Lower lobe of right lung (tissue), 2 donors: ENCODE measurements at places on chromosomes 4 and X. TPM values are rescaled to one million over a fixed set of nuclear protein-coding genes. Genes with fewer than 3 reads are reported as not detected.
A peak's percentile ranks its signal among the peaks of the same experiment; 100 is the strongest.

GRCh38 chr4:121669163-121669550 lies 27.6 kb downstream of the ANXA5 start:
- no peak for DNase-seq
- H3K4me3 ChIP-seq: no peak overlapping the region
- peaks cover 79% of the 10 kb centered on the region for H3K36me3 ChIP-seq
- H3K27me3 ChIP-seq: no peaks in the 10 kb centered on the region

DNA sequence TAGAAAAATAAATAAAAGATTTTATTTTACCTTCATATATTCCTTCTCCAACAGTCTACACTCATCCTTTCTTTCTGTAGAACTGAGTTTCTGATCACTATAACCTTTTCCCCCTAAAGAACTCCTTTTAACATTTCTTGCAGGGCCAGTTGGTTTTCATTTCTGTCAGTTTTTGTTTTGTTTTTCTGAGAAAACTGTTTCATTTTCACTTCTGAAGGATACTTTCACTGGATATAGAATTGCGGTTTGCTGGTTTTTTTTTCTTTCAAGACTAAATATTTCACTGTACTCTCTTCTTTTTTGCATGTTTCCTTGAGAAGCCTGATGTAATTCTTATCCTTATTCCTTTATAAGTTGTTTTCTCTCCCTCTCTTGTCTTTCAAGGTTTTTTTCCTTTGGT lies 90.4 kb upstream of the EOLA2 start:
- H3K4me1 ChIP-seq: no peaks in the 10 kb centered on the region
- no peak for DNase-seq
- no peak overlapping the region for H3K4me3 ChIP-seq

DNA sequence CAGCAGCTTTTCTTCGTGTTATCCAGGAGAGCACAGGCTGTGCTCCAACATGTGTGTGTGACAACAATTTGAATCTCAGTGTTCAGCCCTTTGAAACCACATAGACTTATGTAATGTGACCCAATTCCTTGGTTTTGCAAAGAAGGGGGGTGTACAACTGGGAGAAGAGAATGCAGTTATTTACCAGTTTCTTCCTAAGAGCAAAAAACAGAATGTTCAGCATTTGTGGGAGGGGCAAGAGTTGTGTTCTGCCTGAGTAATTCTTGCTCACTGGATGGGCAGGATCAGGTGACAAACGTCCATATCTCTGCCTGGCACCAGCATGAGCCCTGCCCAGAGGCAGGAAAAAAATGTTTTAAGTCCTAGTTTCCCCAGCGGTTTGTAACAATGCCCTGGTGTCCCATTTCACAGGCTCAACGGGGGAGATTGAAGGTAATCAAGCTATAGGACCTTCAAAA lies 72.0 kb downstream of the PRPS1 start:
- peak overlapping the region; percentile 72 for H3K27ac ChIP-seq
- H3K27me3 ChIP-seq: no peaks in the 10 kb centered on the region
- no peak for DNase-seq
- no peaks in the 10 kb centered on the region for H3K36me3 ChIP-seq

GRCh38 chr4:14592950-14593349 lies 409.3 kb upstream of the CPEB2 start:
- H3K4me1 ChIP-seq: no peaks in the 10 kb centered on the region
- no peak for DNase-seq
- no peak overlapping the region for H3K4me3 ChIP-seq
- no peaks in the 10 kb centered on the region for H3K36me3 ChIP-seq

The BMPR1B gene
- total RNA-seq: 6.0 TPM

- no peak for DNase-seq
- no peaks in the 10 kb centered on the region for H3K36me3 ChIP-seq
- H3K27me3 ChIP-seq: no peaks in the 10 kb centered on the region
- no peak overlapping the region for H3K27ac ChIP-seq
- H3K4me1 ChIP-seq: peaks cover 8% of the 10 kb centered on the region
Measured at GRCh38 chr4:39987485-39987884, 9.8 kb upstream of the PDS5A start.

The TCEAL7 gene
- total RNA-seq: 3.2 TPM

- no peak overlapping the region for H3K4me3 ChIP-seq
- H3K27ac ChIP-seq: no peak overlapping the region
- H3K27me3 ChIP-seq: no peaks in the 10 kb centered on the region
- H3K4me1 ChIP-seq: peaks cover 12% of the 10 kb centered on the region
- no peaks in the 10 kb centered on the region for H3K36me3 ChIP-seq
Measured at GRCh38 chr4:54941994-54942552, 183.3 kb downstream of the KDR start.

DNA sequence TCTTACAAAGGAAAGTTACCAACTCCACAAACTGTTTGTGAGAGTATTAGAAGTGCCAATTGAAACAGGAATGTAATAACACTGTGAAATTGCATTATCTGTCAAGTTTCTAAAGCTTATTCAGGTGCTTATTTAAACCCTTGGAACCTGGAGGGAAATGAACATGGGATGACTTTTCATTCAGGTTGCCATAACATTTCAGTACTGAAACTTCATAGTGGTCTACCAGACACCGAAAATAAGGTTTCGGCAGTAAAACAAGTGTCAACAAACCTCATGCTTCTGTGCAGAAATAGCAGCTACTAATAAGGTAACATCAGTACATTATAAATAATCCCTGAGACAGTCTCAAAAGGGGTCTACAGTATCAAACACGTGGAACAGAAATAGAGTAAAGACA lies 890.7 kb upstream of the INTU start:
- H3K27me3 ChIP-seq: no peaks in the 10 kb centered on the region
- DNase-seq: no peak
- no peak overlapping the region for H3K4me3 ChIP-seq
- no peak overlapping the region for H3K27ac ChIP-seq

GRCh38 chrX:40573763-40574162 lies 7.0 kb upstream of the ATP6AP2 start:
- no peaks in the 10 kb centered on the region for H3K27me3 ChIP-seq
- H3K4me3 ChIP-seq: no peak overlapping the region
- H3K36me3 ChIP-seq: no peaks in the 10 kb centered on the region
- DNase-seq: no peak
- H3K27ac ChIP-seq: no peak overlapping the region

GRCh38 chrX:23854122-23854521 lies 53.6 kb downstream of the APOO start:
- no peaks in the 10 kb centered on the region for H3K4me1 ChIP-seq
- DNase-seq: no peak
- no peaks in the 10 kb centered on the region for H3K27me3 ChIP-seq

DNA sequence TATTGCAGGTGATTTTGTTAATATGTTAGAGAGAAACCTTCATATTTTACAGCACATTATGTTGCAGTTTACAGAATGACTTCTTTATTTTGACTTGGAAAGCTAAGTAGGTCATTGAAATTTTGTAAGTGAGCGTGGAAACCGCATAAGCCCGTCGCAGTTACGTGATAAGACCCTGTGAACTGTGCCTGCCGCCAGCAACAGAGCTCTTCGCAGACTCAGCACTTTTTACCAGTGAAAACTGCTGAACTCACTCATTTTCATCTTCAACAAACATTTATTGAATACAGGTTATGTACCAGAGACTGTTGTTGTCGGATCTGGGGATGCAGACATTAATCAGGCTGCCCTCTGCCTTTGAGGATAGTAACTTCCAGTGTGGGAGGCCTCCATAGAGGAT lies 355.7 kb downstream of the HS3ST1 start:
- H3K27me3 ChIP-seq: no peaks in the 10 kb centered on the region
- no peak for DNase-seq
- no peak overlapping the region for H3K4me3 ChIP-seq
- no peaks in the 10 kb centered on the region for H3K4me1 ChIP-seq
- no peaks in the 10 kb centered on the region for H3K36me3 ChIP-seq

DNA sequence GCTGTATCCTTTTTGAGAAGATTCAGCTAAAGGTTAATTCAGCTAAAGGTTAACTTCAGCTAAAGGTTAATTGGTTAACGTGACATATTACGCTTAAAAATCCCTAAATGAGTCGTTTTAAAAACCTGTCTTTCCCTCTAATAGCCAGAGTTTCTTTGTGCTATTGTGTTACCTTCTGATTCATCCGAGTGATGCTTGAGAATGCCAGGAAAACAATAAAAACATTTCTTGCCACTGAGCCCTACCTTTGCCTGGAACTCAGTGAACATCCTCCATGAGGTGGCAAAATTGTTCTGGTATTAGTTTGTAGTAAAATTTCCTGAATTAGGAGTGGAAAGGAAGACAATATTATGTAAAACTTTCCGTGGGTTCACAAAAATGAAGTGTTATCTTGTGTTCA lies 13.7 kb upstream of the TMPRSS11E start:
- H3K27ac ChIP-seq: no peak overlapping the region
- H3K36me3 ChIP-seq: no peaks in the 10 kb centered on the region
- no peaks in the 10 kb centered on the region for H3K27me3 ChIP-seq
- no peaks in the 10 kb centered on the region for H3K4me1 ChIP-seq
- DNase-seq: no peak
- no peak overlapping the region for H3K4me3 ChIP-seq

The XAGE1A gene
- total RNA-seq: not detected

The VCX gene
- not detected for total RNA-seq

The ADH1A gene
- total RNA-seq: 3.0 TPM

DNA sequence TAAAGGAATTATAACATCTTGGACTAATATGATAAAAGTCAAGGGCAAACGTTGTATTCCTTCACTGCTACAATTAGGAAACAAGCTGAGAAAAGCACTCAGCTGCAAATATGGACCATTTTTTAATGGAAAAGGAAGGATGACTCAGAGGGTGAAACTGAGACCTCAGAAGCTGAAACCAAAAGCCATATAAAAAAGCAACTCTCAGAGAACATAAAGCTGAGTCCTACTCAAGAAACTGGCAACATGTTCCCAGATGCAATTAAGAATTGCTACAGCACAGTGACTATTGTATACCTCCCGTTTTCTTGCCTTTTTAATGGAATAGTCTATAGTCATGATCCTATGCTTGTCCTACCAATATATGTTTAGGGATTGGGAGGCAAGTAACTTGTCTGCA lies 1106.4 kb upstream of the INTU start:
- DNase-seq: no peak
- no peak overlapping the region for H3K4me3 ChIP-seq
- H3K36me3 ChIP-seq: no peaks in the 10 kb centered on the region
- no peaks in the 10 kb centered on the region for H3K4me1 ChIP-seq
- no peak overlapping the region for H3K27ac ChIP-seq
- H3K27me3 ChIP-seq: no peaks in the 10 kb centered on the region

The SLC35A2 gene
- 21.3 TPM for total RNA-seq

DNA sequence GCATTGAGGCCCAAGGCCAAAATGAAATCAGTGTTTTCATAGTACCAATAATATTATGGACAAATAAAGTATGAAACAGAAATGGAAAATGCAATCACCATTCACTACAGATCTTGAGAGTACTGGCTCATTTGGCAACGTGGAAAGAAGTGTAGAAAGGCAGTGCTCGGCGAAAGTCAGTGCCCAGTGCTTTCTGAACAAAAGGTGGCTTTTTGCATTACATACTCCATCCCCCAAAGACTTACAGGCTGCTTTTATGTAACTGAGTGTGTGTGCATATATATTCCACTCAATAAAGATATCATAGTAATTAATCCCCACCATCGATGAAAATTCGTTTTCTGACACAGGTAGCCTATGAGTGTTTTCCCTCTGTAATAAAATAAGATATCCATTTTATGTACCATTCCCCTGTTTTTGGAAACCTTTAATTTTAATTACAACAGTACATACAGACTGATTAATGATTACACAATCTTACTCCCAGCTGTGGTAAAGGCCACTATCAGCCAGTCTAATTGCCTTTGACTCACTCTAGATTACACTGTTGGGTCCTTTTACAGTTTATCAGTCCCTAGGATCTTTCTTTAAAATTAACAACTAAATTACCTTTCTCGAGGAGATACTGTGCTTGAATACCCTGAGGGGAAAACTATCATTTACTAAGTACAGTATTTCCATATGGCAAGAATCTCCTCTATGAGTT lies 65.9 kb downstream of the MAD2L1 start:
- H3K27me3 ChIP-seq: no peaks in the 10 kb centered on the region
- H3K36me3 ChIP-seq: no peaks in the 10 kb centered on the region
- no peak overlapping the region for H3K4me3 ChIP-seq
- no peak for DNase-seq
- no peaks in the 10 kb centered on the region for H3K4me1 ChIP-seq
- H3K27ac ChIP-seq: no peak overlapping the region

- no peaks in the 10 kb centered on the region for H3K4me1 ChIP-seq
- H3K4me3 ChIP-seq: no peak overlapping the region
- no peak for DNase-seq
- no peaks in the 10 kb centered on the region for H3K27me3 ChIP-seq
- no peak overlapping the region for H3K27ac ChIP-seq
- H3K36me3 ChIP-seq: no peaks in the 10 kb centered on the region
Measured at GRCh38 chr4:90597927-90598326, 470.7 kb downstream of the CCSER1 start.

- H3K4me3 ChIP-seq: no peak overlapping the region
- no peaks in the 10 kb centered on the region for H3K36me3 ChIP-seq
- DNase-seq: no peak
Measured at GRCh38 chrX:110086916-110087484, 84.1 kb downstream of the TMEM164 start.

GRCh38 chr4:35800669-35801068 lies 443.6 kb downstream of the ARAP2 start:
- no peaks in the 10 kb centered on the region for H3K4me1 ChIP-seq
- DNase-seq: no peak
- no peaks in the 10 kb centered on the region for H3K27me3 ChIP-seq
- H3K36me3 ChIP-seq: no peaks in the 10 kb centered on the region
- H3K4me3 ChIP-seq: no peak overlapping the region

DNA sequence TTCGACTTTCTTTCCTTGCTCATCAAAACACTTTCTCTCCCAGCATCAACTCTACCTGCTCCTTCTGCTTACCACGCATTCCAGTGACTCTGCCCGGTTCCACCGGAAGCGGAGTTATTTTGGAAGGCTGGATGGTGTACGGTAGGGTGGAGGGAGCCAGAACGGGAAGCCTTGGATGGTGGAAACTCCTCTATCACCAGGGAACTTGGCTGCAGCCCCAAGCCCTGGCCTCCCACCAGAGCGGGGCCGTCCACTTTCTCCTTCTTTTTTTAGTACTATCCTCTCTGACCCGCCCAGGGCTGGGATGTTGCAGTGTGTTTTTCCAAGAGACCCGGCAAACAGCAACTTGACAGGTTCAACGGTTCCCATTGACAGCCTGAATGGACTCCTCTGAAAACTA lies 27.6 kb downstream of the ADGRG2 start:
- no peak overlapping the region for H3K27ac ChIP-seq
- no peaks in the 10 kb centered on the region for H3K4me1 ChIP-seq
- no peak for DNase-seq

The MAOB gene
- total RNA-seq: 23.4 TPM

The RRH gene
- not detected for total RNA-seq

GRCh38 chrX:14926471-14926870 lies 53.2 kb downstream of the MOSPD2 start:
- H3K27ac ChIP-seq: no peak overlapping the region
- DNase-seq: no peak
- H3K4me1 ChIP-seq: no peaks in the 10 kb centered on the region
- H3K4me3 ChIP-seq: no peak overlapping the region
- H3K36me3 ChIP-seq: no peaks in the 10 kb centered on the region
- no peaks in the 10 kb centered on the region for H3K27me3 ChIP-seq

The SCRG1 gene
- total RNA-seq: 0.32 TPM

- H3K4me3 ChIP-seq: no peak overlapping the region
- H3K36me3 ChIP-seq: no peaks in the 10 kb centered on the region
- DNase-seq: no peak
- no peaks in the 10 kb centered on the region for H3K27me3 ChIP-seq
- H3K27ac ChIP-seq: no peak overlapping the region
- no peaks in the 10 kb centered on the region for H3K4me1 ChIP-seq
Measured at GRCh38 chr4:46931981-46932380, 22.9 kb upstream of the COX7B2 start.
